ENCODE measurements at places on chromosomes 2 and 18.

- peak; percentile 20 for DNase-seq
These were observed 128.7 kb upstream of the CCDC68 start for GRCh38 chr18:55088000-55088401.

DNA sequence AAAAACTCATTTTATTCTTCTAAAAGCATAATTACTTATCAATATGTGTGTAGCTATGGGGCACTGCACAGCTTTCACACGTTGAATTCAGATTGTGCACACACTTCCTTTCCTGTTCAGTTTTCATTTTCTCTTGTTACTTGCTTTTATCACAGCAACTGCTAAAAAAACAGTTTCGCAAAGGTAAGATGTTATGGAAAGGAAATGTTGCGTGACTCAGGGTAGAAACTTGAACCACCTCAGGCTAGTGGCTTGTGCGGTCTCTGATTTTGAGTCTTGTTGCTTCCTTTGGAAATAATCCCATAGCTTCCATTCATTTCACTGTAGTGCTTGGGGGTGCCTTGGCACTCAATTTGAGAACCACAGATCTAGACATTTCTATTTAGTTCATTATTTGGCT lies 171.9 kb downstream of the FMNL2 start:
- no peak for DNase-seq

- DNase-seq, result no peak
These were observed 679.6 kb downstream of the MBD2 start for GRCh38 chr18:53544917-53545316.

DNA sequence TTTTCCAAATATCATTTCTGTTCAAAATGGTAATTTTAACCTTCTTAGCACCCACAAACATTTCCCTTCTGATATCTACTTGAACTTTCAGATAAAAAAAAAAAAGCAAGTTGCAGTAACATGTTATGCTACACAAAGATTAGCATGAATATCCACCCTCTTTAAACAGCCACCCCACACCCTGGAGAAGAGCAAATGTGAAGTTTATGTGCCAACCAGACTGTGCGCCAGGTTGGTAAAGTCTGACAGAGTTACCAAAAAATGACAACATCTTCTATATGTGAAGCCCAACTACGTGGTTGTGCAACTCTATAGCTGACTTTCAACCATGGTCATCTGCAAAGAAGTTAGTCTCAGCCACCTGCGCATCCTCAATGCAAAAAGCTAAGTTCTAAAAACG lies 62.6 kb downstream of the BCL11A start:
- DNase-seq, result no peak

GRCh38 chr2:177549171-177549570 lies 156.6 kb downstream of the AGPS start:
- DNase-seq, result no peak

GRCh38 chr2:113851640-113852039 lies 38.2 kb upstream of the ACTR3 start:
- DNase-seq, result no peak

DNA sequence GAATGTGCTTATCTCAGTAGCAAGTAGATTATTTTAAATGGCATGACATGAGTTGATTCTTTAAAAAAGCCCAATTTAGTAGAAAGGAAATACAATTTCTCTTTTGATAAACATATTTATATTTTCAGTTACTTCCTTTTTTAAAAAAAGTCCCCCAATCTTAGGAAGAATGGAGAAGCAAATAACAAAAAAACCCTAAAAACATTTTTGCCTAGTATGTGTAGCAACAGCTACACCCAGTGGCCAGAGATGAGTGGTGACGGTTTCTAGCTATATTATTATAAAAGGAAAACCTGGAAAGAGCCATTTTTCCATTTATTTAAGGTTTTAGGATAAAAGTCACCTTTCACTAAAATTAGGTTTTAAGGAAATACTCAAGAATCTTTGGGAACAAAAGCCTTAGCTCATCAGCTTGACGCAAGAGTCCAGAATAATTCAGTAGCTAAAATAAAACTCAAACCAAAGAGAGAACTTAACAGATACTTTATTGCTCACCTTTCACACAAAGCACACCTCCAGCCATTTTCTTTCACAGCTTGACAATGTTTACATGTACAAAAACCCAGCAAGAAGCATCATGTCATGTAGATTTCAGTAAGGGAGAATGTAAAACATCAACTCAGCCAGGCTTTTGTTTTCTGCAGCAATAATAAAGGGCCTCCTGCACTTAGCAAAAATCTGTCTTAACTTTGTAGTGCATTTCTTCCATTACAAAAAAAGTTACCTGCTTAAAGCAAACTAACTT lies 15.7 kb downstream of the FAM98A start:
- DNase-seq, result peak; percentile 44

- no peak for DNase-seq
These were observed 4.1 kb upstream of the SATB2 start for GRCh38 chr2:199461711-199462346.

- DNase-seq, result no peak
These were observed 112.5 kb downstream of the TFCP2L1 start for GRCh38 chr2:121172456-121172855.

- peak; percentile 77 for DNase-seq
These were observed 64.9 kb upstream of the WIPF1 start for GRCh38 chr2:174662459-174662858.

- no peak for DNase-seq
These were observed 101.7 kb downstream of the FAM210A start for GRCh38 chr18:13624563-13625237.

DNA sequence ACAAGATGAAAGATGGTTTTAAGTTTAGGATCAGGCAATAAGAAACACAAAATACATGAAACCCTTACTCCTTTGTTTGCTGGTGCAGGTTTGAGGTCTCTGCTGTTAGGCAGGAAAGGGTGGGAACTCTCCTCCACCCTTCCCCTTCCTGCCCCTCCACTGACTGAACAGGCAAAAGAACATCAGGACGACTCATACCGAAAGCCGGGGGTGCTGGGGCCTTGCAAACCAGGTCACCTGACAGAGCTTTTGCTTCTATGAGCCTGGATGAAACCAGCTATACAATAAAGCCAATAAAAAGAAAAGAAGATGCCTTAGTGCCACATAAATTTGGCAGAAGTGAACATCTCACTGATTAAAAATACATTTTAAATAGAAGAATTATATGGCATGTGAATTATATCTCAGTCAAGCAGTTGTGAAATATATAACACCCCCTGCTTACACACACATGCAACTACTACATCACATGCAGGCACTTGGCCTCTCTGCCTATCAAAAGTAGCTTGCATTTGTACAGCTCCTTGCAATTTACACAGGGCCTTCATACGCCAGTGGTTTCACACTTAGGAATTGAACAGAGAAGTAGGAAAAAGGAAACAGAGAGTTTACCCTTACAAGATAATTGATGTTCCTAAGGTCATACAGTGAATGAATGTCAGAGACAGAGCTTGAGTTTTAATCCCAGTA lies 215.1 kb upstream of the TRIB2 start:
- no peak for DNase-seq

- no peak for DNase-seq
These were observed 86.4 kb downstream of the NCOA1 start for GRCh38 chr2:24577481-24577880.

GRCh38 chr18:63979409-63979920 lies 9.6 kb downstream of the SERPINB8 start:
- DNase-seq, result peak; percentile 79

GRCh38 chr2:127423880-127424279 lies 5.7 kb downstream of the PROC start:
- DNase-seq, result no peak

DNA sequence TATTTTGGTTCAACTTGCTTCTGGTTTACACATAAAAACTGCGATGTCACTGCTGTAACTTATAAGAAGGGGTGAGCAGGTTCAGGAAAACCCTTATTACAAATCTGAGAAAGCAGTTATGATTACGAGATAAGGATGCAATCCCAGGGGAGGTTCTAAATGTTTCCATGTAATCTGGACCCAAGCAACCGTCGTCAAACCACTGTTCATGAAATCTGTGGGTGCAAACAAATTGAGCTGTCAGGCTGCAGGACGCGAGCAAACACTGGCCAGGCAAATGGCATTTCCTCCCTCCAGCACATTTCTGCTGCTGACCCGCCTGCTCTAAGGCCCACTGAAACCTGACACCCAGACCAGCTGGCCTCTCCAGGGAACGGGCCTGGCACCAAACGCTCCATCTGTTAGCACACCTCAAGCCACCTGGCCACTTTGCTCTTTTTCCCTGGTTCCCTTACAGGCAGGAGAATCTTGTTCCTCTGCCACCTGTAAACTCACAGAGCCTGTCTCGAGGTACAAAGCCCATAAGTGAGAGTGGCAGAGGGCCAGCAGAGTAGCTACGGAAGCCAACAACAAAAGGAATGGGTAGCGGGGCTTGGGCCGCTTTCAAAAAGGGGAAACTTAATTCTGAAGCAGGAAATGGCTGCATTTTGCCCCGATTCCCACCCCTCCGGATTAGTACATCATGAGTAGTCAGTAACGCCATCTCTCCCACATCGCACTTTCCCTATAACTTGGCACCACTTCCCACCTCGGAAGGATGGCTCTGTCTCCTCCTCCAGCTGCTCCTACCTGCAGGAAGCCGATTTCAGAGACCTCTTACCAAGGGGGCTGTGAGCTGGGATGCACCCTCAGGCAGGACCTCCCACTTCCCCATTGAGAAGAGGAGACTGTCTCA lies 26.5 kb downstream of the CRACDL start:
- peak; percentile 60 for DNase-seq

GRCh38 chr2:61485281-61485680 lies 14.4 kb upstream of the USP34 start:
- no peak for DNase-seq

GRCh38 chr2:102144128-102144527 lies 1.6 kb downstream of the IL1R1 start:
- DNase-seq, result peak; percentile 28

GRCh38 chr2:70520825-70521224 lies 32.8 kb downstream of the TGFA start:
- no peak for DNase-seq

GRCh38 chr2:36663851-36664695 lies 32.4 kb upstream of the VIT start:
- peak; percentile 68 for DNase-seq

DNA sequence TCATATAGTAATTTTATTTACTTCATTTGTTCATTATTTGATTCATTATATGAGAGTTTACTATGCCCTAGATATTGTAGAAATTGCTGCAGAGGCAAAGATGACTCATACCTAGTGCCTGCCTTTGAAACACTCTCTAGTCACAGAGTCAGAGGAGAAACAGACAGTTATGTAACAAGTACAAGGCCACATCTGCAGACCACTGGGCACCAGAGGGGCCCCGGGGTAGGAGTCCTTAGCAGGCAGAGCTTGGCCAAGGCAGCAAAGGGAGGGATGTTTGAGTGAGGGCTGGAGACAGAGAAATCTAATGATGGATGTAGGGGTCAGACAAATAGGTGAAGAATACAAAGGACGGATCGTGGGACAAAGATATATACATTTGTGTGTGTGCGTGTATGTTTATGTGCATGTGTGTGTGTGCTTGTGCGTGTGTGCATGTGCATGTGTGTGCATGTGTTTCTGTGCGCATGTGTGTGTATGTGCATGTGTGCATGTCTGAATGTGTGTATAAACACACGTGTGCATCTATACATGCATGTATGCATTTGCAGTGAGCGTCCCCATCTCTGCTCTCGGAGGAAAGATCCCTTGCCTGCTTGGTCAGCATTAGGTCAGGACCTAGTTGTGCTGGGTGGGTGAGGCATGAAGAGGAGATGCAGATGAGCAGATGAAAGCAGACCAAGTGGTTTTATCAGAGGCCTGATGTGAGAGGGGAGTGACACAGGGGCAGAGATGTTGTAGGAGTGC lies 170.6 kb upstream of the MYT1L start:
- no peak for DNase-seq

DNA sequence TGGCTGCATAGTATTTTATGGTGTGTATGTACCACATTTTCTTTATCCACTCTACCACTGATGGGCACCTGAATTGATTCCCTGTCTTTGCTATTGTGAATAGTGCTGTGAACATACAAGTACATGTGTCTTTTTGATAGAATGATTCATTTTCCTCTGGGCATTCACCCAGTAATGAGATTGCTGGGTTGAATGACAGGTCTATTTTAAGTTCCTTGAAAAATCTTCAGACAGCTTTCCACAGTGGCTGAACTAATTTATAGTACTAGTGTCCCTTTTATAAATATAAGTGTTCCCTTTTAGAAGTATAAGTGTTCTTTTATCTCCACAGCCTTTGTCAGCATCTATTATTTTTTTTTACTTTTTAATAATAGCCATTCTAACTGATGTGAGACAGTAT lies 303.9 kb upstream of the EPHA4 start:
- no peak for DNase-seq

DNA sequence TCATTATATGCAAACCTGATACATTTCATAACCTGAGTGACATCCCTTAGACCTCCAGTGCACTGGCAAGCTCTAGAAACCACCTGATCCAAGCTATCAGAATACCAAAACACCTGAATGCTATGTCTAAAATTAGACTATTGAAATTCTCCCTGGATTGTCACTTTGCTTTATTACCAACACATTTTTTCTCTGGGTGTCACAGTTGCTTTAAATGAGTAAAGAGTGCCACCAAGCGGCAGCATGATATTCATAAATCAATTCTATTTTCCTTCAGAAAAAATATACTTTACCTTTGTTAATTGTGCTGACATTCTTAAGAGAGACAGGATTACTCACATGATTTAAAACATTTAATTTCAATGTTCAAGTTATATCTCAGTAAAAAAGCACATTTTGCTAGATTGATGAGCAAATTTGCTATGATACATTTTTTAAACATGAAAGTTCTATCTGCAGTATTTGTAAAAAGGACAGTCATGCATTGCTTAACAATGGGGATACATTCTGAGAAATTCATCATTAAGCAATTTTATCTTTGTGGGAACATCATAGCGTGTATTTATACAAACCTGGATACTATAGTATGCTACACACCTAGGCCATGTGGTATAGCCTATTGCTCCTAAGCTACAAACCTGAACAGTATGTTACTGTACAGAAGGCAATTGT lies 338.4 kb upstream of the SLC39A10 start:
- peak; percentile 49 for DNase-seq

DNA sequence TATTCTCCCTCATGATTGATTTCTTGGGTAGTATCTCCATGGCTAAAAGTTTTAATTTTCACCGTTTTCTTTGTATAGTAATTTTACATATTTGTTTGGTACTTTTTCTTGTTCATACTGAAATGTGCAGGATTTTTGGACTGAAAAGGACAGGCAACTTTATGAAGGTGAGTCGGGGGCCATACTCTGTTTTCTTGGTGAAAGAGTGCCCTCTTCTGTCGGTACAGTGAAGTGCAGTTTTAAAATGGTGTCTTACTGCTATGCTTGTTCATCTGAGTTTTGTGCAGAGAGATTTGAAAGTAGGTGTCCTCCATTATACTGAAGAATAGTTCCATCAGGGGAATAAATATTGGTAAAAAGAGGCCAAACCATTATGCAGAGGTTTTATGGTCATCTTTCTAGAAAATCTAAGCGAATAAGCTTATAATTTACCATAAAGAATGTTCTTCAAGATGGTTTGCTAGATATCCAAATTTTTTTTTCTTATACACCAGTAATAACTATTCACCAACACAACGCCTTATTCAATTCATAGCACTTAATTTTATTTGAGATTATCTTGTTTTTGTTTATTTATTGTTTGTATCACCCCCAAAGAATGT lies 8.7 kb upstream of the SERPINB13 start:
- peak; percentile 32 for DNase-seq

All from AG20443 (cell line).